ENCODE measurements at places on chromosomes 11 and 22.

DNA sequence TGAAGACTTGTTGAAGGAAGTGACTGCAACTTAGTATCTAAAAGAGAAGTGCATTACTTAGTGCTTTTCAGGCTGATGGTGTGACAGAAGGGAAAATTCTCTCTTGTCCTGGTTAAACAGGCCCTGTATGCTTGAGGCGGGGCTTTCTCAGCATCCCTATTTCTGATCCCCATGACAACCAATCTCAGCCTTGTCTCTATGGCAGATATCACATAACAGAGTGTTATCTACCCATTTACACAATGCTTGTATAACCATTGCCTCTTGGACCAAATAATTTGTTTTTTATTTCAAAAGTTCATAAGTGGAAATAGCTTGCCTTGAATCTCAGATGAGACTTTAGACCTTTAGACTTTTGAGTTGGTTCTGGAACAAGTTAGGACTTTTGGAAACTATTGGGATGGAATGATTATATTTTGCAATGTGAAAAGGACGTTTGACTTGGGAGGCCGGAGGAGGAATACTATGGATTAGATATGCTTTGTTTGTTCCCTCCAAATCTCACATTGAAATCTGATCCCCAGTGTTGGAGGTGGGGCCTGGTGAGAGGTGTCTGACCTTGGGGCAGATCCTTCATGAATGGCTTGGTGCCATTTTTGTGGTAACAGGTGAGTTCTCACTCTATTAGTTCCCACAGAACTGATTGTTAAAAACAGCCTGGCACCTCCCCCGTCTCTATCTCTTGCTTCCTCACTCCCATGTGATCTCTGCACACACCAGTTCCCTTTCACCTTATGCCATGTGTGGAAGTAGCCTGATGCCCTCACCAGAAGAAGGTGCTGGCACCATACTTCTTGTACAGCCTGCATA lies 3.1 kb upstream of the GLYAT start:
- no peak for DNase-seq

DNA sequence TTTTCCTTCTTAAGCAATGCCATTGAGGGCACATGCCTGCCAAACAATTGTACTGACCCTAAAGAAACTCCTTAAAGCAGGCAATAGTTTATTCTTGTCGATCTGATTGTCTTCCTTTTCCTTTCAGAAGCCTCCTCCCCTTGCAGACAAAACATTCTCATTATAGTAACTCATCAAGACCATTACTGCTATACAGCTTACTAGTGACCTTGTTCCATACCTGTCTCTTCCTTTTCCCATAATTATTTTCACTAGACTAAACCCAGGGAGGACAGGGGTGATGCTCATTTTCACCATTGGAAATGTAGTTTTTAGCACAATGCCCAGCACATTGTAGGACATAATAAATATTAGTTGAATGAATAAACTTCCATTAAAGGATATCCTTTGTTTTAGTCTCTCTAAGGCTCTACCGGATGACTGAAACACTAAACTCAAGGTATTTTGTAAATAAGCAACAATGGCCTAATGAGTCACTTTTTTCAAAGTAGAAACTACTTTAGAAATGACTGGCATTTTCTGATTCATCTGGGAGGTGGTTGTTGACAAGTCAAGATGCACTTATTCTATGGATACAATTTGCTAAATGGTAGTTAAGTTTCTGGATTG lies 9.3 kb upstream of the MSANTD4 start:
- no peak for DNase-seq

DNA sequence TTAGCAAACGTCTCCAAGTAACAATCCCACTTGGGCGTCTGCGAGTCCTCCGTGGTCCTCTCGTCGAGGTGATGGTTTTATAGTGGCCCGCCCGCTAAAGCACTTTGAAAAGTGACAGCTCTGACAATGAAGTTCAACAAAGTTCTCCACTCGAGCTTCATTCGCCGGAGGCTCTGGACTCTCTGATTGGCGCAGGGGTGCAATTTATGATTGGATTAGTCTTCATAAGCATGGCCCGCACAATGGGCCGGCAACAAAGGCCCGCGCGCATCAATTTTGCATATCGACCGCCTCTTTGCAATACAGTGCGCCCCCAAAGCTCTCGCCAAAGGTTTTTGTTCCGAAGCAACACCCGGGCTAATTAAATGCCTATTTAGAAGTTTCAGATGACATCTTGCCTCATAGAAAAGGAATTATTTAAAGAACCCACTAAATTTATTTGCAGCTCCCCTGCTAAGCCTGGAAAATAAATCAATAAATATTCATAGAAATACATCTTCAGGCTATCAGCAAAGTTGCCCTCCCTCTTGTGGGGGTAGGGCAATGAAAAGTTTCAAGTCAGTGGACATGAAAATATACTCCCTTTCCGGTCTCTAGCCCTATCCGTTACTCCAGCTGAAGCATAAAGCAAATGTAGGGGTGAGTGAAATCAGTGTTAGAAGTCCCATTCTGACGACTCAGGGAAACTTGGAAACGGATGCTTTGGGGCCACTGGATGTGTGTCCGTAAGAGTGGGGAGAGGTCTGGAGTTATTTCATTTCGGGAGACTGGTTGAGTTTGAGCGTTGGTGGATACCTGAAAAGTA lies at the start of gene DBX1:
Gene DBX1 (minus strand): TSS at position 51 of the 805 bp plus-strand sequence. CDS start 151 bp downstream, outside the sequence.
- DNase-seq: no peak

- no peak for DNase-seq
Measured at GRCh38 chr11:21254790-21255189, 585.4 kb downstream of the NELL1 start.

- no peak for DNase-seq
Measured at GRCh38 chr11:30487200-30487898, 98.8 kb downstream of the MPPED2 start.
